ENCODE measurements at places on chromosomes 5 and 9.
A peak's percentile ranks its signal among the peaks of the same experiment; 100 is the strongest.

GRCh38 chr5:54401515-54401914, 54.0 kb upstream of the HSPB3 start:
- DNase-seq: no peak

DNA sequence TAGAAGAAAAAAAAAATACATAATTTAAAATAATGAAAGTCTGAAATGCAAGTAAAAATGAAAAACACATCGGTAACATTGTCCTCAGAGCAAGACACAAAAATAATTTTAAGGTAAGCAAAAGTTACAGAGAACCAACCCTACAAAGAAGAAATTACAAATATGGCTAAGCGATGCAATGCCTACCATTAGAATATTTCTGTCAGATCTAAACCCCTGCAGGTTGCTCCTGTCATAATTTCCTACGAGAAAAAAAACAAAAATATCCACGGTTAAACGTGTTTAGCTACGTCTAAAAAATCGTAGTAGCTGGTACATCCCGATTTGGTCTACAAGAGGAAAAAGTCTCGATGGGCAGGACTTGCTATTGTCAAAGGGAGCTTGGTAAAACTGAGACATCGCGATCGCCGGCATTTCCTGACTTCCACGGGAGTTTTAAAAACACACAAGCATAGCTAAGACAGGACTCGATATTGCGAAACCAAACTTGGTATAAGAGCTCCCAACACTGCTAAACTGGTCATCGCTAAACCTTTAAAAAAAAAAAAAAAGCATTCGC, 1.1 kb upstream of the ANXA2R start:
- DNase-seq: no peak

DNA sequence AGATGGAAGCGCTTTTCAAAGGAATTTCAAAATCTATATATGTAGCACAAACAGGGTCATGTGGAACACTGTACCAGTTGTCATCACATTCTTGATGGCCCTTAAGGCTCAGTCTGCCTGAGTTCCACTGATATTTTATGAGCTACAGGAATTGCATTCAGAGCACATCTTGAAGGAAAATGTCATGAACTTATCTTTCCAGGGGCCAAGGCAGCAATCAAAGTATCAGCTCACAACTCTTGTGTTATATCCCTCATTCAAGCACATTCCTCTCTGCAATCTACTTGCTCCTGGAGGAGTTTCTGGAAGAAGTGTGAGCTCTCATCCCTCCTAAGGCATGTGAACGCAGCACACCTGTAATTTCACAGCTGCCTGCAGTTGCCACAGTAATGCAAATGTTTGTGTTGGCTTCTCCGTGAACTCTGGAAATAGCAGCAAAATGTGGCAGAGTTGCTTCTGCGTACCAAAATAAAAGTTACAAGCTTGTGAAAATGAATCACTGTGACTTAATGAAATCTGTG, 89.7 kb upstream of the EQTN start:
- DNase-seq: no peak

GRCh38 chr9:96344458-96345180, 38.9 kb downstream of the SLC35D2 start:
- DNase-seq: no peak

- no peak for DNase-seq
Observed at GRCh38 chr9:19479874-19480273, 71.1 kb downstream of the ACER2 start.

GRCh38 chr5:167167191-167167795, 1124.2 kb upstream of the WWC1 start:
- no peak for DNase-seq

- no peak for DNase-seq
Observed at GRCh38 chr9:111066468-111066867, 28.2 kb upstream of the LPAR1 start.

- DNase-seq: peak; percentile 56
Observed at GRCh38 chr5:392431-392988, 50.5 kb upstream of the EXOC3 start.

GRCh38 chr5:67612961-67613360, 416.4 kb upstream of the CD180 start:
- no peak for DNase-seq

GRCh38 chr5:20974426-20974825, 986.4 kb upstream of the CDH18 start:
- DNase-seq: no peak

DNA sequence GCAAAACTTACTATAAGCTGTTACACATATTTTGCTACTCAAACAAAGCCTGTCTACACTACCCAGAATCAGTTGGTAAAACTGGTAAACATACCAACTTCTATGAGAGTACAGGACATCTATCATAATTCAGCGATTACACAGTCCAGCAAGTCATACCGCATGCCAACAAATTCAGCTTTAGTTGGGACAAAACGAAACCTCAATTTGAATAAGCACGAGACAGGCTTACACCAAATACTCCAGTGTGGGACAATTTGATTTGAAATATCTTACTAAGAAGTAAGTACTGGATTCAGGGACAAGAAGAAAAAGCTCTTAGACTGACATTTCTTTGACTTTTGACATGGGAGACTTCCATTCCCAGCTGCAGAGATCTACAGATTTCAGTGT, 2.0 kb downstream of the NRG2 start:
- no peak for DNase-seq

- DNase-seq: no peak
Observed at GRCh38 chr5:54093081-54093492, 217.3 kb downstream of the ARL15 start.

- no peak for DNase-seq
Observed at GRCh38 chr5:143673676-143674468, 138.1 kb upstream of the HMHB1 start.

- no peak for DNase-seq
Observed at GRCh38 chr9:79895232-79895631, 323.5 kb downstream of the TLE4 start.

- no peak for DNase-seq
Observed at GRCh38 chr5:93566091-93566490, 14.9 kb downstream of the NR2F1-AS1 start.

- no peak for DNase-seq
Observed at GRCh38 chr5:169218861-169219260, 82.1 kb downstream of the SLIT3 start.

DNA sequence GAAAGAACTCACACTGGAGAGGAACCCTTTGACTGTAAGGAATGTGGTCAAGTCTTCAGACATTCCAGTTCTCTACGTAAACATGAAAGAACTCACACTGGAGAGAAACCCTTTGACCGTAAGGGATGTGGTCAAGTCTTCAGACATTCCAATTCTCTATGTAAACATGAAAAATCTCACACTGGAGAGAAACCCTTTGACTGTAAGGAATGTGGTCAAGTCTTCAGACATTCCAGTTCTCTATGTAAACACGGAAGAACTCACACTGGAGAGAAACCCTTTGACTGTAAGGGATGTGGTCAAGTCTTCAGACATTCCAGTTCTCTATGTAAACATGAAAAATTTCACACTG, 32.6 kb downstream of the MAPK9 start:
- DNase-seq: no peak

All from activated CD4-positive, alpha-beta T cell treated with anti-CD3 and anti-CD28 coated beads, Interleukin-2, amount 50 U/mL, for 24 hours (primary cell).